NCI-H2171 treated with DMSO at 0.1 percent for 48 hours (cell line): ENCODE measurements at places on chromosomes 7 and 10.

- no peak for DNase-seq
Measured at GRCh38 chr10:127386606-127387327, 162.3 kb upstream of the NPS start.

- DNase-seq: no peak
Measured at GRCh38 chr10:44856696-44857095, 54.4 kb upstream of the TMEM72 start.

- no peak for DNase-seq
Measured at GRCh38 chr10:27319752-27320431, 79.3 kb upstream of the ACBD5 start.

DNA sequence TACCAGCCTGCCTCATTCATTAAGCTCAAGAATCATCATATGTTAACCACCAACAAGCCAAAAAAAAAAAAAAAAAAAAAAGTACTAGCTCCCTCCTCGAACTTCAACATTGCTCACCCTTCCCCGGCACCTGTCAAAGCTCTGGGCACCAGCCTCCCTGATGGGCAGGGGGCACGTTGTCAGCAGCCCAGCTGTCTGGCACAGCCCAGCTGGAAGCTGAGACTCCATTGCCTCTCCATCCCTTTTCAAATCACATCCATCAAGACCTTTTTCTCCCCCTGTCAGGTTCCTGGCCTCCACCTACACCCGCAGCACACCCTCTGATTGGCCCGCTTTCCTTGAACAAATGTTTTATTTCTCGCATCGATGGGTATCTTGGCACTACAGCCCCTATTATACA, 913.3 kb upstream of the AUTS2 start:
- DNase-seq: peak; percentile 93

DNA sequence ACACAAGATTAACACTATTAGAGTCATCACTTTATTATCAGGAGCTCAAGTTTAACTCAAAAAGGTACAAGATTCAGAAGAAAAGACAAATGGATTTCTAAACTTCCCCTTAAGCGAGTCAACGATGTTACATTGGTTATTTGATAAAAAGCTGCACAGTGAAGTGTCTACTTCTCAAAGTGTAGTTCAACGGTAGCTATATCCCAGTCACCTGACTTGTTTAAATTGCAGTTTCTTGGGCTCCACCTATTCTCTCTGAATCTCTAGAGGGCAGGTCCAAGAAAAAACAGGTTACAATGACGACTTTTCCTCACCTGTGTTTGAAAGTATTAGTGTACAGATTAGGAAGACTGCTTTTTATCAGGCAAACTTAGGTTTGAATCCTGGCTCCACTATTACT, 16.6 kb downstream of the MINDY3 start:
- no peak for DNase-seq

GRCh38 chr7:71604818-71605414, 473.0 kb downstream of the GALNT17 start:
- DNase-seq: no peak

DNA sequence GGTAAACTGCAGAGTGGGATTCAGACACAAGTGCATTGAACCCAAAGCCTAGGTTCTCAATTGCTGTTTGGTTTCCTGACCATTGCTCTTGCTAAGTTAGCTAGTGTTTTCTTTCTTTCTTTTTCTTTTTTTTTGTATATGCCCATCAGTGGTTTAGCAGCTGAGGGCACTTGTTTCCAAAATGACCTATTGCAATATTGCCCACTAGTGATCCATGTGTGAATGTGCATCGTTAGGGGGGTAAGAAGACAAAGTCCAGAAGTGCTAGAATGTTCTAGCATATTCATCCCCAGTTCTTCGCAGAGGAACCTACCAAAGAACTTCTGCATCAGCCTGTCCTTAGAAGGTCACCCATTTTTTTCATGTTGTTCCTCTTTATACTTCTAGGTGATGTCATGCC, 252.8 kb upstream of the GPR26 start:
- DNase-seq: no peak

DNA sequence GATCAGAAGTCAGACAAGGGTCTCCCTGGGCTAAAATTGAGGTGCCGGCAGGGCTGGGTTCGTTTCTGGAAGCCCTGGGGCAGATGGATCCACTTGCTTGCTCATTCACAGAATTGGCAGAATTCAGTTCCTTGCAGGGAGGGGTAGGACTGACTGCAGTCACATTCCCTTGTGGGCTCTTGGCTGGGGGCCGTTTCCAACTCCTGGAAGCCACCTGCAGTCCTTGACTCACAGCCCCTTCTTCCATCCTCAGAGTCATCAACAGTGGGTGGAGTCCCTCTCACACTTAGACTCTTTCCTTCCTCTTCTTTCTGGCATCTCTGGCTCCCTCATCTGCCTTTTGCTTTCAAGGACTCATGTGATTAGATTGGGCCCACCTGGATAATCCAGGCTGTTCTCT, 54.6 kb upstream of the NANOS1 start:
- DNase-seq: no peak

DNA sequence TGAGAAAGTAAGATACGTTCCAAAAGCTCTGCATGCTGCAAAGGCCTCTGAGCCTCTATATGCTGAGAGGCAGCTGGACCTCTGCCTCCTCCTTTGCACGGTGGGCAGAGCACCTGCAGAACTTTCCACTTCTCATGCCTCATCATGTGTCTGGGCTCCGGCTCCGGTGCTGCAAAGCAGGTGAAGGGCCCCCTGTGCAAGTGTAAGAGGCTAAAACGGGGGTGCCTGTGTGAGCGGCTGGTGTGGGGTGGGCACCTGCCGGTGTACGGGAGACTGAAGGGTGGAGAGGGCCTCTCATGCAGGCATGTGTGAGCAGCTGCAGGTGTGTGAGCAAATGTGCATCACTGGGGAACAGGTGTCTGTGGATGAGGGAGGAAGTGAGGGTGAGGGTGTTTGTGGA, 121.0 kb downstream of the KCNMA1 start:
- DNase-seq: no peak

DNA sequence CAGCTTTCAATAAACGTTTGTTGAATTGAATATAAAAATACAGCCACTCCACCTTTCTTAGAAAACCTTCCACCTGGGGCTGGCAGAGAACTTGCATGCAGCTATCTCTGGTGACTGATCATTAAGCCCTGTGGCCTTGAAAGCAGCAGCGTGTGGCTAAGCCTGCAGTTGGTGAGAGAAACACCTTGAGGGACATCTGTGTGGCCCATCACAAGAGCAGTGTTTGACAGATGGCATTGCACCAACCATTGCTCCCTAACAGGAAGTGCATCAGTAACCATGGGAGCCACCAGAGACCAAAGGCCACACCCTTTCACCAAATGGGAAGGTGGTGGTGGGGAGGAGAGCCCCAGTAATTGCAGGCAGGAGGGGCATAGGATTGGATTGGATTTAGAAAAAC, 22.4 kb downstream of the RHOBTB1 start:
- DNase-seq: peak; percentile 87

DNA sequence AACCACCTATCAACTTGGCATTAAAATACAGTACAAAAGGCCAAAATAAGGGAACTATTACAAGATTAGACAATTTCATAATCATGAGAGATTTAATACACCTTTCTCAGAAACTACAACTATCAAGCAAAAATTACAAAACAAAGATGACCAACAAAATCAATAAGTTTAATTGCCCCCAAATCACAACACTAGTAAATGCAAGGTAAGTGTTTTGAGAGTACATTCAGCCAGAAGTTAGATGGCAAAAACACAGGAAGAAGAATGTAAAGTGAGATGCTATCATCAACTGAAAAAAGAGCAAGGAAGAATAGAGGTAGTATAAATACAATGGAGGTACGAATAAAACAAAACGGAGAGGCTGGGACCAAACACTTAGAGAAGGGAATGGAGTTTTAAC, 3.2 kb downstream of the PNPLA8 start:
- DNase-seq: no peak

- no peak for DNase-seq
Measured at GRCh38 chr7:11625669-11626068, 206.3 kb downstream of the THSD7A start.

DNA sequence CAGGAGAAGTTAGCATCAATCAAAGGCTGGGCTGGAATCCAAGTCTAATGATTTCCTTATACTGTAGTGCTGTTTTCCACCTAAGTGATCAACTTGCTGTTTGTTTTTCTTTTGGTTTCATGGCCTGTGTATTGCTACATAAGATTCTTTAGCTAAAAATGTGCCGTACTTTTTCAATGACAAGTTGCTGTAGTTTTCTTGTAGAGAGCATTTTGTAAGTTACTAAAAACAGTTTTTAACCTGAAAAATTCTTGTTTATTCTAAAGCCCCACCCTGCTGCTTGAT, 1.3 kb downstream of the HELLS start:
- no peak for DNase-seq

DNA sequence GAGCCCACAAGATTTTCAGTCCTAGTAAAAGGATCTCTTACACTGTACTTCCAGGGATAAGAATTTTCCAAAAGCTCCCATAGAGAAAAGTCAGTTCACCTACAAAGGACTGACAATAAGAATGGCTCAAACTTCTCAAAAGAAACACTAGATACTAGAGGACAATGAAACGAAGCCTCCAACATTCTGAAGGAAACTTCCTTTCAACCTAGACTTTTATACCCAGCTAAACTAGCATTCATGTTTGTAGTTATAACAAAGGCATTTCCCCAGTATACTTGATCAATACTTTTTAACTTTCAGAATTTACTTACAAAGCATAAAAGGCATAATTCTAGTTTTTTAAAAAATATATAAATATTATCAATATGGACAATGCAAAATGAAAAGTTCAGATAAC, 41.0 kb upstream of the DNAAF5 start:
- no peak for DNase-seq

DNA sequence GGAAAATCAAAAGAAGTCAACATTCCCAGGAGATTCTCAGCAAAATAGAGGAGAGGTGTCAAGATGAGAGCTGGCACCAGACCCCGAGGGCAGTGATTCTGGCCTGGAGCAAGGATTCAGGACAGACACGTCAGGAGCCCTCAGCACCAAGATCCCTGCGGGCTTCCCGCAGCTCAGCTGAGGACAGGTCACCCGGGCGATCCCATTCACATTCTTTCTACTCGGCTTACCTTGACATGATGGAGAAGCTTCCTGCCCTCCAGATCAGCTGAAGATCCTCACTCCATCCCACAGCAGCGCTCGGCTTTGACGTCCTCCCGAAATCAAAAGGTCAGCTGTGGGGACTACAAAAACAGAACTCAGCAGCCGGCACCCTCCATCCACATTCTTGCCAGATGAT, 139.1 kb downstream of the DLG5 start:
- no peak for DNase-seq

- no peak for DNase-seq
Measured at GRCh38 chr7:10315881-10316280, 657.8 kb upstream of the PHF14 start.

- no peak for DNase-seq
Measured at GRCh38 chr10:49508249-49508648, 30.7 kb downstream of the ERCC6 start.

DNA sequence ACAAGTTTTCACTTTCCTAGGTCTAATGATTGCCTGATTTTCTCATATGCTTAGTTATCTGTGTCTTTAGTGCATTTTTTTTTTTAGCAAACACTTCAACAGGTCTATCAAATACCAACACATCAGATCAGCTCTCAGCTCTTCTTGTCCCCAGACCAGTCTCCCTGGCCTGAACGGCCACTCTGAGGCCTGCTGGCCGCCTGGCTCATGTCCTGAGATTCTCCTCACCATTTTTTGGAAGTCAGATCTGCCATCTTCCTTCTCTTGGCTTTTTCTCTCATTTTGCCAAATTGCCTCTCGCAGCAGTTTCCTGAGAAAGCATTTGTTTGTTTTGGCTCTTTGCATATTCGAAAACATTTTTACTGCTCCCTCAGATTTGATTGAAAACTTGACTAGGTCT, 29.3 kb downstream of the PPP2R2D start:
- no peak for DNase-seq

GRCh38 chr7:44100458-44101302, 3.5 kb upstream of the AEBP1 start:
- no peak for DNase-seq

GRCh38 chr7:83162402-83163256, at the start of gene PCLO:
PCLO (minus strand) TSS chr7:83162884; CDS start chr7:83162592, 292 bp downstream.
- DNase-seq: peak; percentile 96

DNA sequence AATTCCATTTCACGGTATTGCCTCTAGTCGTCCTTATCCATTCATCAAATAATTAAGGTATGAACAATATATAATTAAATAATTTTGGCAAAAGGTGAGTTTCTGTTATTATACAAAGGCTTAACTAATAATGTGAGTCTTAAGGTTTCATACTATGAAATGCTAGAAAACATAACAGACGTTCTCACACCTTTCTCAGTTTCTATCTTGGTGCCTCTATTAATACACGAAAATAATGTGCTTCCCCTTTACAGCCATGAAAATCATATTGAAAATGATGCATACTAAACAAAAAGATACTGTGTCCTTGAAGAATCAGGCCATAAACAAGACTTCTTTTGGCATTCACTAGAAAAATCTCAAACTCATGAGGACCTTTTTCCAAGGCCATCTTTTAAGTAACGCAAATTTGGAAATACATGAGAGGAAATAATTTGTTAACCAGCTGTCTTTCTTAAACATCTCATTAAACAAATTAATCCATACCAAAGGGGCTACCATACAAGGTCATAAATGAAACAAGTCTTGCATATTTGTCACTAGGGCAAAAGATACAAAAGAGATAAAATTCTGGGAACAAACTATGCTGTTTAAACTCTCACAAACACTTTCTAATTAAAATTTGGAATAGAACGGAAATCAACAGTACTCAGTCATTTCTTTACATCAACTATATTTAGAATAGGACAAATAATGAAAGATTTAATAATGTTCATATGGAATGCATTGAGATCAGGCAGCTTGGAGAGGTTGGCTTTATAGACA, 53.9 kb upstream of the CAV2 start:
- DNase-seq: no peak

GRCh38 chr7:141201145-141201885, 127.5 kb downstream of the TMEM178B start:
- no peak for DNase-seq

DNA sequence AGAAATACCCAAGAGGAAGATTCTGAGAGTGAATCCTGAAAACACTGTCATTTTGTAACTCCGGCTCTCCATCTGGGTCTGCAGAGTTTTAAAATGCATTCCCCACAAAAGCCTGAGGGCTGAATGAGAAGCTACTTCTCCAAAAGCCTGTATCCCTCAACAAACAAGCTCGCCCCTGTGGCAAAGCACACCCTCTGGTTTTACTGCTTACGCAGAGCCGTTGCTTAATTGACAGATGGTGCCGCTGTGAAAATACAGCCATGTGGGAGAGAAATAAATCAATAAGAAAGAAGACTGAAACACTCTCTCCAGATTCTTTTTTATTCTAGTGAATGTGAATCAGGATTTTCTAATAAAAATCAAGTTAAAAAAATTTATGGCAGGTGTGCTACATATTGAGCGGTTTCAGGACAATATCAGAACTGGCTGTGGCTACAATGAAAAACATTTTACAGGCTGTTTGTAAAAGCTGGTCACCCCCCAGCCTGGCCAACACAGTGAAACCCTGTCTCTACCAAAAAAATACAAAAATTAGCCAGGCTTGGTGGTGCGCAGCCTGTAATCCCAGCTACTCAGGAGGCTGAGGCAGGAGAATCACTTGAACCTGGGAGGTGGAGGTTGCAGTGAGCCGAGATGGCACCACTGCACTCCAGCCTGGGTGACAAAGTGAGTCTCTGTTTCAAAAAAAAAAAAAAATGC, 32.5 kb downstream of the C7orf33 start:
- peak; percentile 94 for DNase-seq

- no peak for DNase-seq
Measured at GRCh38 chr10:59272061-59272460, 90.3 kb downstream of the FAM13C start.

- no peak for DNase-seq
Measured at GRCh38 chr7:128889121-128889520, 21.4 kb downstream of the KCP start.

- no peak for DNase-seq
Measured at GRCh38 chr10:77311186-77311585, 326.4 kb downstream of the KCNMA1 start.
